Stimulated activated CD8-positive, alpha-beta memory T cell treated with anti-CD3 and anti-CD28 coated beads, Interleukin-12 subunit alpha, Interleukin-12 subunit beta, amount 100 ng/mL, for 1 hour (primary cell): ENCODE measurements at places on chromosomes 2 and 18.

- no peak for DNase-seq
Measured at GRCh38 chr18:40662898-40663437, 1292.1 kb upstream of the PIK3C3 start.

GRCh38 chr18:46676182-46676835 is 19.3 kb upstream of the LOXHD1 start:
- DNase-seq, result no peak

DNA sequence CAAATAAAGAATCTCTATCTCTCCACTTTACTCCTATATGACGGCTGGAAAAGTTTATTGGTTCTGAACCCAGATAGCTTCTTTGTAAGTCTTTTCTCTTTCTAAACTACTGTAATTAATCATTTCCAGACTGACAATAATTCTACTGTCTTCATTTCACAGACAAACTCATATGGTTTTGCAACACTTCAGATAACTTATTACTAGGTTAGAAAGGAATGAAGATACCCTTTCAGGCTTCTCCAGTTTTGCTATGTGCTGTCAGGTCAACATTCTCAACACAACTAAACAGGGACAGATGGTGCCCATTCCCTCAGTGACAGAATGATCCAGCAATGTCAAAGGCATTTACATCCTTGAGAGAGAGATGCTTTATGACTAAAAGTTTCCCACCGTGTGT is 198.5 kb upstream of the ITGA4 start:
- no peak for DNase-seq

DNA sequence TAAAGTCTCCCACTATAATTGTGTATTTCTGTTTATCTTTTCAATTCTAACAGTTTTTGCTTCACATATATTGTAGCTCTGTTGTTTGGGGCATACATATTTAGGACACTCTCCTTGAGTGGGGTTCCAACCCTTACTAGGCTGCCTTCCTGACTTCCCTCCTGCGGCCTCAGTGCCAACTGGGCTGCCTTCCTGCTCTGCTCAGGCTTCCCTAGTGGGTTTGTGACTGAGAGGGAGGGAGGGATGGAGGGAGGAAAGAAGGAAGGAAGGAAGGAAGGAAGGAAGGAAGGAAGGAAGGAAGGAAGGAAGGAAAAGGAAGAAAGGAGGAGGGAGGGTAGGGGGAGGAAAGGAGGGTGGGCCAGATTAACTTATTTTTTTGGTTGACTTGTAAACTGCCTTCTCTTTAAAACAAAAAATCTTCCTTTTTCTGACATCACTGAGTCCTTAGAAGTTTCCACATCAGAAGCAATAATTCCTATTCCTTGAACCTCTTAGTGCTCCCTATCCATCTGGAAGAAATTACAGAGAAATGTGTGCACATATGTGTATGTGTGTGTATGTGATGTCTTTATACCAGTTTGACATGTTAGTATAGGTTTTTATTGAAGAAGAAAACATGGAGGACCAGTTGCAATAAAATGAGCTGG is 145.4 kb upstream of the PGAP1 start:
- no peak for DNase-seq

GRCh38 chr2:12538138-12538694 is 178.5 kb upstream of the TRIB2 start:
- DNase-seq, result no peak

GRCh38 chr2:126901459-126901858 is 2.8 kb downstream of the TEX51 start:
- no peak for DNase-seq

- no peak for DNase-seq
Measured at GRCh38 chr2:46555011-46555410, 75.6 kb downstream of the TMEM247 start.

GRCh38 chr18:46649071-46649862 is 7.8 kb downstream of the LOXHD1 start:
- no peak for DNase-seq

GRCh38 chr2:129894616-129895015 is 84.8 kb upstream of the RAB6C start:
- no peak for DNase-seq

DNA sequence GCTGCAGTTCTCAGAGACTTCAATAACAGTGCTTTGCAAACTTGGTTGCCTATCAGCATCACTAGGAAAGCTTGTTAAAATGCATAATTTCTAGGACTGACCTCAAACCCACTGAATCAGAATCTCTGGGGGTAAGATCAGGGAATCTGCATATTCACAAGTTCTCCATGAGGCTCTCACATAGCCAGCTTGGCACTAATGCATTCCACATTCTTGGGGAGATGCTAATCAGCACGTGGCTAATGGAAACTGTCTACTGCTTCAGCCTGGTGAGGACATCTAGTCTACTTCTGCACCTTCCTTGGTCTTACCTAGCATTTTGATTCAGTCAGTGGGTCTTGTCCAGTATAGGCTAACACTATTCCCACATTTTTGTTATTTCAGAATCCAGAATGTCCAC is 56.3 kb downstream of the RBKS start:
- DNase-seq, result no peak

- no peak for DNase-seq
Measured at GRCh38 chr18:54873884-54874255, 45.6 kb downstream of the RAB27B start.

DNA sequence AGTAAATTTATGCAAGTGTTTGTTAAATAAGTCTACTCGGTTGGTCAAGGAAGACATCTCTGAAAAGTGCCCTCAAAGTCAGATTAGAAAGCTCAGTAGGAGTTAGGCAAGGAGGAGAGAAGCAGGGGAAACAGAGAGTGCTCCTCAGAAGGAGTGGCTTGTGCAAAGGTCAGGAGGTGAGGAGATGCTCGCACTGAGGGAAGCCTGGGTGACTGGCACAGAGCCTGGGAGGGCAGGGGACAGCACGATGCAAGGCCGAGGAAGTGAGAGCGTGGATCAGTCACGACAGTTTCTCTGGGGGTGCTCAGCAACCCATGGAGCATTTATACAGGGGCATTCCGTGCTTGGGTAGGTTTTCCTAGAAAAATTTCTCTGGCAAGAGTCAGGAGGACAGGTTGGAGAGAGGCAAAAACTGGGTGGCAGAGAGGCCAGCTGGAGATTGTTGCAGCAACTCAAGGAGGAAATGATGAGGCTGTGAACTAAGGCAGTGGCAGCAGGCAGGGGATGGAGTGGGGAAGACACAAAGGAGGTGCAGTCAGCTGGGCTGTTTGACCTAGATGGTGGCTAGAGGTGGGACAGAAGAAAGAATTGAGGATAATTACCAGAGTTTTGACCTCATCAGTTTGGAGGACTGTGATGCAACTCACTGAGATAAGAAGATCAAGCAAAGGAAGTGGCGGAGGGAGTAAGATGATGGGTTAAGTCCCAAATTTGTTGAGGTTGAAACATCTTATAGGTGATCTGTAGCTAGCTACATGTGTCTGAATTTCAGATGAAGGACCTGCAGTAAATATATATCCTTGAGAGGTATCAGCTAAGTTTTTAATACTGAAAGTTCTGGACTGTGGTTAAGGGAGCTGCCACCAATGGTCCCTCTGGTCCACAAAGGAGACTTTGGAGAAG is 52.4 kb downstream of the BCL2 start:
- DNase-seq, result no peak

DNA sequence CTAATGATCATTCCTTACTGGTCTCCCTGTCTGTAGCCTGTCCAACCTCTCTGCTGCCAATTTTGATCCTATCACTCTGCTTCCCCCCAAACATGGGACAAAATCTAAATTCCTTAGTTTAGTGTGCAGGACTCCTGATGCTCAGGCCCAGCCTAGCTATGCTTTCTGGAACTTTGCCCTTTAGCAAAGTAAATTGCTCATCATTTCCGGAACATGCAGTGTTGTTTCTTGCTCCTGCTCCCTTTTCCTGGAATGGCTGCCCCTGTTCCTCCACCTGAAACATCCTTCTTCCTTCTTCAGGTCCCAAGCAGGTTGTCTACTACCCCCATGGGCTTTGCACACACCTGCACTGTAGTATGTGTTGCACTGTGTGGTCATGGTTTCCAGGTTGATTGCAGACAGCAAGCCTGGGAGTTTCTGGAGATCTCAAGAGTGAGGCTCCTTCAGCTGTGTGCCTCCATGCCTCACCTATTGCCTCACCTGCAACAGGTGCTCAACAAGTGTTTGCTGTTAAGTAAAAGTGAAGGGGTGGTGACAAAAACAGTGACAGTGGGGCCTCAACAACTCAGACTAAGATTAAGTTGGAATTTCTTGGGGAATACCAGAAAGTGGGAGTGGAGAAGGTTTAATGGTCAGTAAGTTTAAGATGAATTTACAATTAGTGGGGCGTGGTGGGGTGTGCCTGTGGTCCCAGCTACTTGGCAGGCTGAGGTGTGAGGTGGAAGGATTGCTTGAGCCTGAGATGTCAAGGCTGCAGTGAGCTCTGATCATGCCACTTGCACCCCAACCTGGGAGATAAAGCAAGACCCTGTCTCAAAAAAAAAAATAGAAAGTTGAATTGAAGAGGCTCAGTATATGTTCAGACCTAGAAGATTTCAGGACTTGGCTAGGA is 120.0 kb downstream of the DNAH6 start:
- DNase-seq, result no peak

DNA sequence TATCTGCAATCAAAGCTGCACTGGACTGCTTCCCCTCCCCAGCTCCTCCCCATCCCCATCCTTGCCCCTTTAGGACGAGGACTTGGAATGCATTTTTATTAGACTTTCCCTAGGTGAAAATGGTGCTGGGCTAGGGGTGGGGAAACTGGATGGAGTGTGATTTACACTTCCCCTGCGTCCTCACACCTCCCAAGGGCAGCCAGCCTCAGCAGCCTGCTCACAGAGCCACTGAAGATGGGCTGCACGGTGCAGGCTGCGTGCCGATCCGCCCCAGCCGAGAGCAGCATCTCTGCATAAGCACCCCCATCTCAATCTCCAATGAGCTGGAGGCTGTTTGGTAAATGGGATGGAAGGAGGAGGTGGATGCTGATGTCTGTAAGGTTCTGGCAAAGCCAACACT is 87.6 kb downstream of the ZBTB7C start:
- no peak for DNase-seq

- no peak for DNase-seq
Measured at GRCh38 chr2:143284087-143284675, 155.0 kb downstream of the ARHGAP15 start.

DNA sequence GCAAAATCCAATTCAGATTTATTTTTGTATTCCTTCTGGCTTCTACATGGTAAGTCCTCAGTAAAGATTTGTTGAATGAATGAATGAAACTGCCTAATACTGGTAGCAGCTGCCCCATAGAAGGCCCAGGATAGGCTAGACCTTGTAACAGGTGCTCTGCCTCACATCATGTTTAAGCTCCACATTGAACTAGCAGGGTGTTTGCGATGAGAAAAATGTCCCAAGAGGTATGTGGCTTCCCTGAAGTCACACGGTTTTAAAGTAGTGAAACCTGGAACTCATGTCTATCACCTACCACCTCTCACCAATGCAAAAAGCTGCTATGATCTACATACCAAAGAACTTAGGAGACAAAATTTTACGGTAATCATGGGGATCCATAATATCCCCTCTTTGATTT is 765 bp upstream of the LHCGR start:
- no peak for DNase-seq

DNA sequence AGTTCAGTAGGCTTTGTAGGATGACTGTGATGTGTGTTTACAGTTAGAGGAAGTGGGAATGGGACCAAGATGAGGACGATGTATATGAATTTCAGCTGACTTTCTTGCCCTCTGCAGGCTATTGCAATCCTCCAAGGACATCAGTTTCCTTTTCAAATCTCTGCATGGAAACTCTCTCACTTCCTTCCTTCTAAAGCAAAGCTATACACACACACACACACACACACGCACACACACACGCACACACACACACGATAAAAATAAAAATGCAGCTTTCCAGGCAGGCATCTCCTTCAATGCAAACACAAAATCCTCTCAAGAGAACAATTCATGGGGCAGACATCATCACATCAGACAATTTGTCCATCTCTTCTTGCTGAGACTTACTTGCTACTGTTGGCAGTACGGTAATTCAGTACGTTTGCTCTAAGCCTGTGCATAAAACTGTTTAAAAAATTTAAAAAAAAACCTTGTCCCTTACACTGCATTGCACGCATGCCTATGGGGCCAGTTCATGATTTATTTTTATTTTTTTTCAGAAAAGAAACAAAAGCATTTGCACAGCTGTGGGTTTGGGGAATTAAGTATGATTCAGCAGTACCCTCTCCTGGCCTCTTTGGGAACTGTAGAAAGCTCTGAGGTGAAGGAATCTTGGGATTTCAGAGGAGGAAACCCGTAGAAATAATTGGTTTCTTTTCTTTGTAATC is 27.1 kb upstream of the ICOS start:
- DNase-seq, result no peak

GRCh38 chr2:38652431-38653273 is 13.3 kb upstream of the GALM start:
- DNase-seq, result no peak

DNA sequence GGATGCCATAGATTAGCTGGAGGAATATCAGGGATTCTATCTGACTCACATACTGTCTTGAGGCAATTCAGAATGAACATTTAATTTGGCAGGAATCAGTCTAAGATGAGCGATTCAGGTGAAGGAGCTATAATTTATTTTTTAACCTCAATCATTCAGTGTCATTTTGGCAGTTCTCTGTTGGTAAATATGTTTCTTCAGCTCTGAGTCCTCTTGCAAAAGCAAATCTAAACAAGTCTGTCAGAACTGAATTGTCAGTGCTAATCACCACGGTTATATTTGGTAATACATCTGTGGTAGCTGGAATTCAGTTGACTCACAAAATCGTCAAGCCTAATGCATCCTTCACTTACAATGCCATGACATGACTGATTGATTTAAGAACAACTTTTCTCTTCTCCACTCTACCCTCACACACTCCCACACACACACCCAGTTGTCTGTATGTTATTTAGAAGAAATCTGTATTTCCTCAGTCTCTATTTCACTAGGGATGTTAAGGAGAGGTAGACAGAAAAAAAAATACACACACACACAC is 516.6 kb upstream of the NXPH2 start:
- no peak for DNase-seq

DNA sequence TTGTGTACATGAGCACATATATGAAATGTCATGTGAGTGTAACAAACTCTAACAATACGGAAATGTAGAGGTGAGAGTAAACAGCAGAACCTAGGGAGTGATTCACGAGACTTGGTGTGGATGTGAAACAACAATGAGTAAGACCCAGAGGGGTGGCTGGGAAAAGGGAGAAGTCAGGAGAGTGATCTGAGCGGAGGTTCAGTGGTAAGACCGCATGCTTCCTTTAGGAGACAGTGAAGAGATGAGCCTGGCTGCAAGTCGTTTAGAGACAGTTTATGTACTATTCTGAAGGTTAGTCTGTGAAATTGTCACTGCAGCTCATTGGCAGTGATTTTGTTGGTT is 150.6 kb downstream of the PRPF40A start:
- no peak for DNase-seq
